HS-5 (cell line): ENCODE measurements at places on chromosomes 1 and 21.

DNA sequence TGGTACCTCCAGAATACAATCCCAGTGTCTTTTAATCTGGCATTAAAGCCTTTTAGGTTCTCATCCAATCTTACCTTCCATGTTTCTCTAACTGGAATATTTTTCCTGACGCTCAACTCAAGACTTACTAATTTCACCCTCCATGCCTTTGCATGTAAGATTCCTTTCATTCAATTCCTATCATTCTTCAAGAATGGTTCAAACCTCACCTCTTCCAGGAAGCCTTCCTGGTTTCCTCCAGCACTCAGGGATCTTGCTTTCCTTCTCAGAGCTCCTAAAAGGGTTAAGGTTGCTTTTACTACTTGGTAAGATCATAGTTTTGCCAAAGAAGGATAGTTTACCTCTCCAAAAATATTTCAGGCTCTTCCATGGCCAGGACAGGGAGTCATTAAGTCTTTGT is 91.2 kb upstream of the CACNA1E start:
- DNase-seq, result no peak

DNA sequence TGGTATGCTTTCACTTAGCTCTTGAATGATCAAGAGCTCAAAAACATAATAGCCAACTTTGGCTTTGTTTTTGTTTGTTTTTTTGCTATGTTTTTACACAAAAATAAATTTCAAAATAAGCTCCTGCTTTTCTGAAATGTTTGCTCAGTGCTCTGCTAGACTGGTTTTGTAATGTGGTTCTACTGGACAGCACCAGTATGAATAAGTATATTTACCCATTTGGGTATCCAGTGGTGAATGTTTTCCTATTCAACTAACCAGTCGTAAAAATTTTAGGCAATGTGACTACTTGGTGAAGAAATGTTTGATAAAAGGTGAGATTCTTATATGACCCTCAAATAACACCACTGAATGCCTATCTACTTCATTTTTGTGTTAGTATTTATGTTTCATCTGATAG is 308.6 kb downstream of the PTPRC start:
- DNase-seq, result no peak

GRCh38 chr1:29413661-29414060 is 177.3 kb downstream of the PTPRU start:
- DNase-seq, result no peak

DNA sequence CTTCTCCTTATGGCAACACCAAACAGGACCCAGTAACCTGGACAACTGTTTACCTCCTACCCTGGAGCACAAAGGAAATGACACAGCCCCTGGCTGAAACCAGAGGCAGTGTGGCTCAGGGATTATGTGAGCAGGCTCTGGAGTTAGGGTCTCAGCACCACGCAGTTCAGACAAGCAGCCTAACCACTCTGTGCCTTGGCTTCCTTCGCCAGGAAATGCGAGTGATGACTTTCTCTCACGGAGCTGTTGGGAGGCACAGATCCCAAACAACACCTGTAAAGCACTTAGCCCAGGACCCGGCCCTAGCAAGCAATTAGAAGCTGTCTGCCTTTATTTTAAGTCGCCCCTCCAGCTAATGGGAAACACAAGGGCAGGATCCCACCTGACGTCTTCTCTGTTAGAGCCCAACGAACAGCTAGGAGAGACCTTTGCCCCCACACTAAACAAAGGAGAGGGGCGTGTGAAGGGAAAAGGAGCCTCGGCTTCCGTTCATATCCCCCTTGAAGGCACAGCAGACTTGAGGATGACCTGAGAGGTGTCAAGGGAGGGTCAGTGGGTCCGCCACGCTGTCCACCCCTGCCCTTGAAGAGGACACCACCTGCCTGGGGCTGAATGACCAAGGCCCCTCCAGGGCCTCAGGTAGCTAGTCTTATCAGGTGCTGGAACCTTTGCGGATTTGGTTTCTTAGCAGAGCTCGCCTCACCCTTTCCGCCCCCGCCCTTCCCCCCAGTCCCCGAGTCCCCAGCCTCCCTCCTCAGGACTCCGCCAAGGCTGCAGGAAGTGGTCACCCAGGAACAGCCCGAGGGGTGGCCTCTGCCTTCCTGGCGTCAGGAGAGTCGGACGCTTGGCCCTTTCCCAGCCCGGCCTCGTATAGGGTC is 860 bp downstream of the TMEM63A start:
- no peak for DNase-seq

- no peak for DNase-seq
Observed at GRCh38 chr1:9927259-9927658, 15.9 kb downstream of the LZIC start.

- no peak for DNase-seq
Observed at GRCh38 chr1:174872615-174873058, 127.1 kb upstream of the CACYBP start.

GRCh38 chr1:224696891-224697765 is 81.0 kb downstream of the CNIH3 start:
- DNase-seq, result peak; percentile 71

GRCh38 chr1:81617308-81617967 is 183.3 kb upstream of the ADGRL2 start:
- peak; percentile 1 for DNase-seq

GRCh38 chr1:178092878-178093493 is 918 bp upstream of the RASAL2 start:
- no peak for DNase-seq

- DNase-seq, result peak; percentile 5
Observed at GRCh38 chr1:22808186-22808675, 97.6 kb downstream of the EPHB2 start.

- no peak for DNase-seq
Observed at GRCh38 chr1:211518330-211519289, 26.6 kb upstream of the RD3 start.

DNA sequence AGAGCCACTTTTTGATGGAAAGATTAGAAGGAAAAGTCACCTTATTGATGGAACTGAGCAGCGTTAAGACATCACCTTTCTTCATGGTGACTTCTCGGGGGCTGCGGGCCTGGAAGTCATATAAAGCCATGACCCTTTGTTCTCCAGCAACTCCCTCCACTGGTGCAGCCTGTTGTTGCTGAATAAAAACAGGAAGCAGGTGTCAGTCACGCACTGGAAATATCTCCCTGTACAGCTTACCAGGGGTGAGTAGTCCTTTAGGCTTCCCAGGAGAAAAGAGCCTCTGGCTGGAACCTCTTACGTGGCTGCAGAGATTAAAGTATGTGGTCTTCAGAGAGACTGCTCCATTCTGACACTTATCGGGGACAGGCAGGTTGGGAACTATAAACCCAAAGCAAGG is 31.9 kb downstream of the SPTA1 start:
- no peak for DNase-seq
